ENCODE measurements at places on chromosomes 7 and 10. TPM values are rescaled to one million over a fixed set of nuclear protein-coding genes. Genes with fewer than 3 reads are reported as not detected.
A peak's percentile ranks its signal among the peaks of the same experiment; 100 is the strongest.

GRCh38 chr10:111203615-111204014 is 126.8 kb downstream of the ADRA2A start:
- no peak overlapping the region for H3K4me3 ChIP-seq
- H3K27me3 ChIP-seq = no peaks in the 10 kb centered on the region
- no peak for DNase-seq
- no peaks in the 10 kb centered on the region for H3K4me1 ChIP-seq
- H3K27ac ChIP-seq = no peak overlapping the region

DNA sequence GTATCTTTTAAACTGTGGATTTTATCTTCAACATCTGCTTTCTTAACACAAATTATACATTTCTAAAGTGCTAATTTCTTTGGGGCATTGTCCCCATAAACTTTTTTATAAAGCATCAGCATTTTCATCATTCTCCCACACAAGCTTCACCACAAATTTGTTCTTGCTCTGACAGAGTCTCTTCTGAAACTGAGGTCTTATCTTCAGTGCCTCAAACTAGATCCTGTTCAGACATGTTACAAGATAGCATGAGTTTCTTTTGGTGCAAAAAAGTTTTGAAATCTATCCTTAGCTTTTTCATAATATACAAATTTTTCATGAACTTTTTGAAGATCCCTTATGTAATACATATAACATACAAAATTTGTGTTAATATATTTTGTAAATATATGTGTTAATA is 346.6 kb downstream of the IPMK start:
- H3K4me3 ChIP-seq = no peak overlapping the region
- no peak for DNase-seq
- H3K36me3 ChIP-seq = no peaks in the 10 kb centered on the region
- H3K4me1 ChIP-seq = no peaks in the 10 kb centered on the region

DNA sequence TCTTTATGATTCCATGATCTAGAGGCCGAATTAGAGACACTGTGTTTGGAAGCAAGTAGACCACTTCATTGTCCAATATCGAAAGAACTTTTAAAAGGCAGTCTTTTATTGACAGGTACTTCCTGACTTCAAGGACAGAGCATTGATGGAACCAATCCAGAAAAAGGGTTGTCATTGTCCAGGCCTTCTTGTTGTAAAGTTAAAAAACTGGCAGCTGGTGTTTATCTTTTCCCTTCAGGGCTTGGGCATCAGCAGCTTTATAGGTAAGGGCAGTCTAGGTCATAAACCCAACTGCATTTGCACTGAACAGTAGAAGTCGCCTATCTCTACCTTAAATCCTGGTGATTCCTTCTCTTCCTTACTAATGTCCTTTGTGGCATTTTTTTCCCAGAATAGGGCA is 95.6 kb downstream of the ST7 start:
- DNase-seq = no peak
- no peak overlapping the region for H3K4me3 ChIP-seq
- no peak overlapping the region for H3K27ac ChIP-seq
- no peaks in the 10 kb centered on the region for H3K4me1 ChIP-seq
- no peaks in the 10 kb centered on the region for H3K27me3 ChIP-seq

GRCh38 chr7:6169805-6170520 is 102.5 kb downstream of the CYTH3 start:
- H3K27ac ChIP-seq = no peak overlapping the region
- no peaks in the 10 kb centered on the region for H3K4me1 ChIP-seq
- H3K4me3 ChIP-seq = no peak overlapping the region
- no peaks in the 10 kb centered on the region for H3K36me3 ChIP-seq

DNA sequence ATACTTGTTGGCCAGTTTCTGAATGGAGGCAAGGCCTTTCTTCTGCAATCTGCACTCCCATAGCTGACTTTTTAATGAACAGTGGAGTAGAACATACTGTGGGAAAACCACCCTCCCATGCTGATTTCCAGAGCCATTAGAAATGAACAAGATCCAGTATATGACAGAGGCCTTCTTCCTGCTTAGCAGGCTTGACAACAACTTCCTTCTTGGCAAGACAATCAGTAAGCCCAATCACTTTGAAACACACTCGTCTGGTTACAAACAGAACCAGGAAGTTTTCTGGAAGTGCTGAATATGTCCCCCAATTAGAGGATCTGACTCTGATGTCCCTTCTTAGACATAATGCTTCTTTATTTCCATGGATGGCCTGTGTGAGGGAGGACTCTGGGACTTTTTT is 103.4 kb downstream of the SAMD9 start:
- peaks cover 42% of the 10 kb centered on the region for H3K4me1 ChIP-seq
- no peak overlapping the region for H3K4me3 ChIP-seq
- no peaks in the 10 kb centered on the region for H3K27me3 ChIP-seq
- peak overlapping the region; percentile 80 for H3K27ac ChIP-seq
- no peaks in the 10 kb centered on the region for H3K36me3 ChIP-seq
- no peak for DNase-seq

DNA sequence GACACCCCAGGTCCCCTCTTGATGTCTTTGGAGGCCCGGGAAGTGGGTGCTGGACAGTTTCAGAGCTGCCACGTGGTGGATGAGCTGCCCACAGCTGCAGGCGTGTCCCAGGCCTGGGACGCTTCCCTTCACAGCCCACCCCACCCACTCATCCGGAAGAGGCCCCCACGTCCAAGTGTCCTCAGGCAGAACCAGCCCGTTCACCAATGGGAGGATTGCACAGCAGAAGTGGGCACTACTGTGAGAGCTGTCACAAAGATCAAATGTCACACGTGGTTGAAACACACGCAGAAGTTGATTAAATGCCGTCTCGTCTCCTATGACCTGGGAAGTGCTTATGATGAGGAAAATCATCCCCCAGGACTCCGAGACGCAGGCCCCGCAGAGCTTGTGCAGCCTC is 52.9 kb downstream of the STK32C start:
- H3K4me3 ChIP-seq = no peak overlapping the region
- no peak for DNase-seq
- no peaks in the 10 kb centered on the region for H3K27me3 ChIP-seq
- H3K27ac ChIP-seq = no peak overlapping the region
- no peaks in the 10 kb centered on the region for H3K36me3 ChIP-seq

- H3K27ac ChIP-seq = no peak overlapping the region
- no peak for DNase-seq
- H3K4me3 ChIP-seq = no peak overlapping the region
- H3K4me1 ChIP-seq = peaks cover 13% of the 10 kb centered on the region
Measured at GRCh38 chr10:95314192-95314918, 23.6 kb upstream of the PDLIM1 start.

- H3K4me3 ChIP-seq = no peak overlapping the region
- no peaks in the 10 kb centered on the region for H3K36me3 ChIP-seq
- H3K27me3 ChIP-seq = no peaks in the 10 kb centered on the region
Measured at GRCh38 chr7:115910541-115911164, 119.9 kb downstream of the TFEC start.

GRCh38 chr10:47031211-47031900 is 120.1 kb downstream of the PTPN20 start:
- H3K27me3 ChIP-seq = no peaks in the 10 kb centered on the region
- H3K36me3 ChIP-seq = no peaks in the 10 kb centered on the region
- H3K27ac ChIP-seq = no peak overlapping the region
- no peak overlapping the region for H3K4me3 ChIP-seq

DNA sequence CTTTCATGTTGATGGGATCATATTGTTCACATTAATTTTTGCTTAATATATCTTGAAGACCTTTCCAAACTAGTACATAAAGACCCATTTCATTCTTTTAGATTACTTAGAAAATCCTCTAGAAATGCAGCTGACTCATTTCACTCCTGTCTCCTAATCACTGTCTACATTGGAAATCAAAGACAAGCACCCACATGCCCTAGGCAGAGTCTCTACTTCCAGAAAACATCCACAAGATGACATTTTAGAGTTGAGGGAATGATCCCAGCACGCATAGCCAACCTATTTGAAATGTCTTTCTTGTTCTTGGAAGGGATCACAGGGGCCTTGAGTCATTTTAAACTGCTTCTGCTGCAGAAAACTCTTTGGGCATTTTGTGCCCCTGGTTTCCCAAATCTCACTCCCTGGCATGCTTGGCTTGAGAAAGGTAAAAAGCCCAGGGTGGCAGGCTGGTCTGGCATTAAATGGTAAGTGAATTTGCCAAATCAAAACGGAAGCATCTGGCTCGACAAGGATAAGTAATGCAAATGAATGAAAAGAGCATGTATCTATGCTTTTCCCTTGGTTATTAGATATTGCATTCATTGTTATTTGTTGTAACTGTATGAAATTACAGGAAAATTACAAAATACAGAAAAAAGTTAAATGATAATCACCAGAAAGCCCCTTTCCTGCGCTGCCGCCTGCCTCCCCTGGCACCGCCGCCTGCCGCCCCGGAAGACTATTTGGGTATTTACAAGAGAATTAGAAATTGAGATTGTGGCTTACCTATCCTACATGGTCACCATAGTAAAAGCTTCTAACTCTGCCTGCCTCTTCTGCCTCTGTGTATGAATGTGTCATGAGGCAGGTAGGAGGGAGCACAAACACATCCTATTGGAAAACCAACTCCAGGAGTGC is 225.3 kb downstream of the PTEN start:
- no peaks in the 10 kb centered on the region for H3K36me3 ChIP-seq
- H3K4me3 ChIP-seq = no peak overlapping the region
- no peak overlapping the region for H3K27ac ChIP-seq
- no peaks in the 10 kb centered on the region for H3K4me1 ChIP-seq
- H3K27me3 ChIP-seq = no peaks in the 10 kb centered on the region

DNA sequence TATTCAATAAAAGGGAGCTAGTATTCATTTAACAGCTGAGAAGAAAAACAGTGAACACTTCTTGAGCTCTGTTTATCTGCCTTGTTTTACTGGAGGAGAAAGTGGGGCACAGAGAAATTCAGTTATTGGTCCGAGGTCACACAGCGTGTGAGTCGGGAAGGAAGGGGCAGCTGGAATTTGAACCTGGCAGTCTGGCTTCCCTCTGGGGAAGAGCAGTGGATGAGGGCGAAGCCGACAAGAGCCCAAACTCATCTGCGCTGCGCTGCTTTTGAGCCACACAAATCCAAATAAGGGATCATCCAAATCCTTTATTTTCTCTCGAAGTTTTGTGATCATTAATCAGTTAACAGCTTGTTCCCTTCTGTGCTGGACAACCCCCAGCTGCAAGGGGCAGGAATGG is 23.7 kb upstream of the PFKFB3 start:
- H3K4me3 ChIP-seq = no peak overlapping the region
- no peak for DNase-seq
- H3K4me1 ChIP-seq = no peaks in the 10 kb centered on the region
- H3K27me3 ChIP-seq = no peaks in the 10 kb centered on the region

DNA sequence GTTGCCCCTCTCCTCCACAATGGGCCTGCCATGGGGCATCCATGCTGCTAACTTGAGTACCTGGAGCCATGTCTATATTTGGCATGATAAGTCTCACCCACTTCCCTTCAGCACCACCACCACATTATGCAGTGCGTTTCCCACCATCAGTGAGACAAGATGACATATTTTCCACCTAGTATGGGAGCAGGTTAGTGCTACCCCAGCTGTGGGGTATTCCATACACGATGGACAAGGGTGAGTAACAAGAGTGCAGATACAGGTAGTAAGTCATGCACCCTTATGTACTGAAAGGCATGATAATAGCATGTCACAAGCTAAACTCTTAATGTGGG is 21.2 kb upstream of the OR2AE1 start:
- H3K4me1 ChIP-seq = peaks cover 3% of the 10 kb centered on the region
- no peaks in the 10 kb centered on the region for H3K27me3 ChIP-seq
- DNase-seq = no peak
- no peak overlapping the region for H3K27ac ChIP-seq

CDNF gene
- total RNA-seq = 7.6 TPM

SOSTDC1 gene
- 65.8 TPM for total RNA-seq

FFAR4 gene
- 0.16 TPM for total RNA-seq

ASB10 gene
- not detected for total RNA-seq

CCDC3 gene
- total RNA-seq = 13.6 TPM

PDGFA gene
- total RNA-seq = 63.1 TPM

RAB19 gene
- total RNA-seq = 4.2 TPM

ZNF138 gene
- total RNA-seq = 10.4 TPM

CCDC172 gene
- total RNA-seq = not detected

C10orf143 gene
- total RNA-seq = 0.50 TPM

GNG11 gene
- 11.2 TPM for total RNA-seq

Measured in hepatocyte (in vitro differentiated cells).